BJ (cell line): ENCODE measurements at places on chromosomes 6 and 20. TPM values are rescaled to one million over a fixed set of nuclear protein-coding genes. Genes with fewer than 3 reads are reported as not detected.

- peak; percentile 78 for DNase-seq
Measured at GRCh38 chr6:146357578-146358430, 185.8 kb upstream of the RAB32 start.

GRCh38 chr6:13285705-13286104, 42.6 kb downstream of the TBC1D7 start:
- no peak for DNase-seq

STX7 gene
- polyA plus RNA-seq = 31.0 and 51.2 TPM in 2 replicates

GRCh38 chr6:137698636-137699030, 168.4 kb upstream of the TNFAIP3 start:
- DNase-seq = no peak

DNA sequence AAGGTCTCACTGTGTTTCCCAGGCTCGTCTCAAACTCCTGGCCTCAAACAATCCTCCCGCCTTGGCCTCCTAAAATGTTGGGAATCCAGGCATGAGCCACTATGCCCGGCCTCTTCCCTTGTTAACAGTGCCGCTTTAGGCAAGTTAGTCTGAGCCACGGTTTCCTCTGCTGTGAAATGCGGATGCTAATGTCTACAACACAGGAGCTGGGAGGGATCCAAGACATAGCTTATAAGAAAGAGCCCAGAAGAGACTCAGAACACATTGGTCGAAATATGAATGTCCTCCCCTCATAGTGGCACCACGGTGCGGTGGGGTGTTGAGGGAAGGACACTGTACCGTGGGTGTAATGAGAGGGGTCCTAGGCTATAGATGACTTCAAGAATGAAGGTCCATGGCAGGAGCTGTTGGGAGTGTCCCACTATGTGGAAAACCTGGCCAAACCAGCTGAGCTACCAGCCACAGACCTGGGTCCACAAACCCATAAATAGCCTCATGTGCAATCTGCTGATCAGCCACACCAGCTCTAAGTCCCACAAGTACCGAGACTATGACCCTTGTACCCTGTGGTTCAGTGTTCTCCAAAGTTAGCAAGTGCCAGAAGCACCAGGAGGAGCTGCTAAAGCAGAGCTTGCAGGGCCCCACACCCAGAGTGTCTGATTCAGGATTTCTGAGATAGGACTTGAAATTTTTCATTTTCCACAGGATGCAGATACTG, 57.8 kb upstream of the ZFAND3 start:
- DNase-seq = no peak

- no peak for DNase-seq
Measured at GRCh38 chr6:10310826-10311225, 104.0 kb downstream of the TFAP2A start.

DNA sequence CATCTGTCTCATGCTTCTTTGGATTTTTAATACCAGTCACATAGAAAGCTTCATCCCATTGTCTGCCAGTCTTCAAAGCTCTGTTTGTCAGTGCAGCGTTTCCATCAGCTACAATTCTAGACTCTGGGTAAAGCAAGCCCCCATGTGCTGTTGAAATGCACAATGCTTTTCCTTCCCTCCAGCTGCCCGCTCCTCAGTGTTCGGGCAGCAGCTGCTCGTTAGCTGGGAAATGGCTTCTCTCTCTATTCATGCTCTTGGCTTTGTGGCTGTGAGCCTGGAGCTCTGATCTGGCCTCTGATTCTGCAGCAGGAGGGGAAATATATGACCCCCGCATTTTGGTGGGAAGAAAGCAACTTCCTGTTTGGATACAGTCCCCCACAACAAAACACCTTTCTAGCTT, 213.0 kb upstream of the CDYL start:
- DNase-seq = no peak

COX4I2 gene
- polyA plus RNA-seq = not detected in 2 replicates

GRCh38 chr6:36851626-36852025, 12.4 kb upstream of the CPNE5 start:
- DNase-seq = no peak

- no peak for DNase-seq
Measured at GRCh38 chr6:11366934-11367637, 134.6 kb upstream of the NEDD9 start.

ARFGEF2 gene
- 15.5 and 20.0 TPM in 2 replicates for polyA plus RNA-seq

DNA sequence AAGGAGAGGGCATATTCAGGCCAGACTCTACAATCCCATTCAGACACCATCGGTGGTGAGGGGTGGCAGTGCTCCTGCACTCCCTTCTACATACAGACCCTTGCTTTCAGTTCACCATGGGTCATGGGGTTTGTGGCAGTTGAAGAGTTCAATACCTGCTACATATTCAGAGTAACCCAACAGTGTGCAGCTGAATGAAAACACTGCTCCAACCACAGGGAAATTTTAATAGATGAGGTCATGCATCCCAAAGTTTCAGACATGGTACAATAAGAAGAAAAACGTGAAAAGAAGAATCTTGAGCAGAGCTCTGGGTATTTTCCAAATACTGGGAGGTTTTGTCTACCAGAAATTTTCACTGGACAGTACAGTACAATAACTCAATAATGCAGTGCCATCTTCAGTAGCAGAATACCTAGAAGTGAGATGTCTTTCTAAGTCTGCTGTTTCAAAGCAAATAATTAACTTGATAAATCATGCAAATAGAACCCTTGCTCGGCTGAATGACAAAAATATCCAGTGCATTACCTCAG, 162.1 kb downstream of the PTPRK start:
- no peak for DNase-seq

CBLN4 gene
- polyA plus RNA-seq = not detected in 2 replicates

- DNase-seq = no peak
Measured at GRCh38 chr20:57473246-57474048, 51.5 kb downstream of the CTCFL start.

DNA sequence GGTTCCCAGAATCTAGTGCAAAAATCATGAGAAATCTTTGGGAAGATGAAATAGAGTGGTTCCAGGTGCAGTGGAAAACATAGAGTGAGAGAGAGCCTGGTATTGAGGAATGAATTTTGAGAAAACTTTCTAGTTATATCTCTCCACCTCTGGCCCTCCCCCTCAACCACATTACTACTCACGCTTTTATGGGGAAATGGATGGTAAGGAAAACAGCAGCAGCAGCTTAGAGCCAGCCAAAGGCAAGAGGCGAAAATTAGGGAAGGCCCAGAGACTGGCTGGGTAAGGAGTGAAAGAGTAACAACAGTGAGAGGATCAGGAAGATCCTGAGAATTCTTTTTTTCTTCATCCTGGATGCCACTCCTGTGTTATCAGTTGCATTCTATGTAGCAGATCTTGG, 187.9 kb upstream of the ECI2 start:
- DNase-seq = no peak
